Inflammatory macrophage treated with lipopolysaccharide for 4 hours (primary cell): ENCODE measurements at places on chromosomes 16 and 17.
A peak's percentile ranks its signal among the peaks of the same experiment; 100 is the strongest.

GRCh38 chr17:7219812-7220592 lies at the start of the genes ACADVL and DLG4:
Gene ACADVL (plus strand): TSS chr17:7219938. CDS start chr17:7219985, 47 bp downstream.
Gene DLG4 (minus strand): TSS chr17:7219836.
- DNase-seq, result peak; percentile 86

DNA sequence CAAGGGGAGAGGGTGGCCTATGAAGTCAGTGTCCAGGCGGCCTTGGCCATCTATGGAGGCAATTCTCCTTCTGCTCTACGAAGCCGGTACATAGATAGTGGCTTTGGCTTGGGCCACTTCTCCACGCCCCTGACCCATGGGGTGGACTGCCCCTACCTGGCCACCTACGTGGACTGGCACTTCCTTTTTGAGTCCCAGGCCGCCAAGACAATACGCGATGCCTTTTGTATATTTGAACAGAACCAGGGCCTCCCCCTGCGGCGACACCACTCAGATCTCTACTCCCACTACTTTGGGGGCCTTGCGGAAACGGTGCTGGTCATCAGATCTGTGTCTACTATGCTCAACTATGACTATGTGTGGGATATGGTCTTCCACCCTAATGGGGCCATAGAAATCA lies 17.3 kb downstream of the AOC3 start:
- DNase-seq, result no peak

DNA sequence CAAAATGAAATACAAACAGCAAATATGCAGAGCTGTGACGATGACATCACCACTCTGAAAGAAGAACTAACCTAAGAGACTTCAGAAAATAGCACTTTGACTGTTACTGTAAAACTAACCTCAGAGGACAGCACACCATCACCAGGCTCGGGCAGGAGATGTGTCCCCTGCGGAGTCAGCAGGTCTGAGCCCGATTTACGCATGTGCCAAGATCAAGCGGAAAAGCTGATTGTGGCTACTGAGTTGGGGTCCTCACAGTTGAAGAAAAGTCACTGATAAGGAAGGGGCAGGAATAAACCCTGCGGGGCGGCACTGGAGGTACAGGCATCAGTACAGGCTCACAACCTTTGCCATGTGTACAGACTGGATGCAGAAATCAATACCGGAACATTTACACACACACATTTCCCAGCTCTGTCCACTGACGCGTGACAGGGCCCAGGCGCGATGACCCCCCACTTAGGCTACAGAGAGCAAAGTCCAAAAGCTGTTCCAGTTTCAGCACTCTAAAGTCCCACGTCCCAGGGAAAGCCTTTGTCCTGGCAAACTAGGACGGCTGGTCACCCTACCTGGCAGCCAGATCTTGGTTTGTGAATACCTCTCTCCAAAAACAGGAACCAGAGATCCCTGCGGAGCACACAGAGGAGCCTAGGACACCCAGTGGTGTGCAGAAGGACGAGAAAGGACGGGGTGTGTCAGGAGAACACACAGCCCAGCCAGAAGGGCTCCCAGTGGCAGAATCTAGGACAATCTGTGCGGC lies 21.5 kb downstream of the TRAP1 start:
- DNase-seq, result peak; percentile 48

DNA sequence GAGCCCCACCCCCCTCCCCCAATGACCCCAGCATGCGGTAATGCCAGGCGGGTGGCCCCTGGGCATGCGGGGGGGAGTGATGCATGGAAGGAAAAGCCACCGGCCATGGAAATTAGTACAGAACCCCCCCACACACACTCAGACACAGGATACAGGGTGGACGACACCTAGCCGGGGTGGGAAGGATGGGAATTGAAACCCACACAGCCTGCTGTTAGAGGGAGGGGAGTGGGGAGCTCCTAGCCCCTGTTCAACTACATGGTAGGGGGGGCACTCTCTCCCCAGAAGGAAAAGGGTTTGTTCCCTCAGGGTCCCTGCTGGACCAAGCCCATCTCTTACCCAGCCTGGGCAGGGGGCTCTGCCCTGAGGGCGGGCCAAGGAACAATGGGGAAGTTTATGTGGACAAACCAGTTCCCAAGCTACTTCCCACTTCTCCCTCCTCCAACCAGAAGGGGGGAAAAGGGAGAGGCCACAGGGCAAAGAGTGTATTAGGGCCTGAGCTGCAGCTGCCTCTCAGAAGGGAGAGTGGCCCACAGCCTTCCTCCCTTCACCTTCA lies 5.2 kb downstream of the TMUB2 start:
- peak; percentile 8 for DNase-seq

GRCh38 chr17:41917679-41918313 lies 955 bp downstream of the ACLY start:
- peak; percentile 7 for DNase-seq

DNA sequence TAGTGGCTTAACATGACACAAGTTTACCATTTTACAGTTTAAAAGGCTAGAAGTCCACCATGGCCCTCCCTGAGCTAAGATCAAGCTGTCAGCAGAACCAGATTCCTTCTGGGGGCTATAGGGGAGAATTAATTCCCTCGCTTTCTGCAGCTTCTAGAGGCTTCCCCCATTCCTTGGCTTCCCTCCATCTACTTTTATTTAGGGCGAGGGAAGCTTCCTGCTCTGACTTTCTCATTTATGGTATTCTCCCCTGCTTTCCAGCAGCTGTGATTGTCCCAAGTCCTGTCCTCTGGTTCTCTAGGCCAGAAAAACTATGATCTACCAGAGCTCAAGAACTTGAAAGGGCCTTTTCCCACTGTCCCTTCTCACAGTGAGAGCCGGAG lies 4.3 kb downstream of the CETP start:
- no peak for DNase-seq

DNA sequence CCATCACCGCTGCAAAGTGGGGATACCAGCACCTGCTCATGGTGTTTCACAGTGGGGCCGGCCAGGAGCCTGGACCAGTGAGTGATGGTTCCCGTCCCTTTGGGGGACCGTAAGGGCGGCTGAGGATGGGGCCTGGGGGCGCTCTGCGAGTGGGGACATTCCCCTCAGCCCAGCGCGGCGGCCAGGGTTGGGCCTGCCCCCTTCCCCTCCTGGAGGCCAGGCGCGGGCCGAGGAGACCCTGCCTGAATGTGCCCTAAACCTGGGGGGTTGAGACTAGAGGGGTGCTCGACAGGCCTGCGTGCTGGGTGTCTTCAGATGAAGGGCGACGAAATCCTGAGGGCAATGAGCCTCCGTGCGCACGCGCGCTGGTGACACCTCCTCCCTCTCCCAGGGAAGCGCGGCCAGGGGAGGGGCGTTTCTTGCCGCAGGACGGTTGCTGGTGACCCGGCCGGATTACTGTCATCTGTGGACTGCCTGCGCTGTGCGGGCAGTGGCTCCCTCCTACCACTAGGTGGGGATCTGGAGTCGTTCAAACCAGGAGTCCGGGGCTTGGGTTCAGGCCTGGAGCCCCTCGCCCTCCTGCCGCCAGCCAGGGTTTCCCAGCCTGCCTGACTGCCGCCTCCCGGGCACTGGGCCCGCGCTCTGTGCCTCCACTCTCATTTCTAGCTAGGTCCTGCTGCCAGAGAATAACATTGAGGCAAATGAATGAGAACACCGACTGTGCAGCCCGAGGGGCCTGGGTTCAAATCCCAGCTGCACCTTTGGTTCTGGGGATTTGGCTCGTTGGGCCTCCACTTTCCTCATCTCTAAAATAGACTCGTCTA lies 17.1 kb downstream of the TBX2 start:
- DNase-seq, result peak; percentile 76

DNA sequence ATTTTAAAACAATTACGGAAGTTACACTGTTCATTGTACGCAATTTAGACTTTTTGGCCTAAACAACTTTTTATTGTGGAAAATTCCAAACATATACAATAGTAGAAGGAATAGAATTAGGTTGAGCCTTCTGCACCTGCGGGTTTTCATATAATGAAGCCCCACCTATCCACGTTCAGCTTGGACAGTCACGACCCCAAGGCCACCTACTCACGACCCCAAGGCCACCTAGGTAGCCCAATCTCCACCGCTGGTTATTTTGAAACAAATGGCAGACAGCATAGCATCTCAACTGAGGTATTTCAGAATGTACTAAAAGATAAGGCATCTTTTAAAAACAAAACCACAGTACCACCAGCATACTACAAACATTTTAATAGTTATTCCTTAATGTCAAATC lies 631 bp downstream of the NLRC5 start:
- no peak for DNase-seq

DNA sequence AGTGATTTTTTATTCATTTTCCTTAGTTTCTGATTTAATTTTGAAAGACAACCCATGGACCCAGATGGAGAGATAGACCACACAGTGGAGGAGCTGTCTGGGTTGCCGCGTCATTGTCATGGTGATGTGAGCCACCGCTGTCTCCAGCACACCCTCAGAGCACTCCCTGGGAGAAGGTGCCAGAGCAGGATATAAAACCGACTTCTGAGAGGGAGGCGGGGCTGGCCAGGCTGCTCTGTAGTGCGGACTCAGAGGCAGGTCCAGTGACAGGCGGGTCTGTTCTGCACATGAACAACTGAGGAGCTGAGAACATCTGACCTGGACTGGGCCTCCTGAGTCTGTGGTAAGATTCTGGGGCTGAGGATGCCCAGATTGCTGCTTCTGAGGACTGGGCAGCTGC lies 216.3 kb upstream of the NLRP1 start:
- no peak for DNase-seq

DNA sequence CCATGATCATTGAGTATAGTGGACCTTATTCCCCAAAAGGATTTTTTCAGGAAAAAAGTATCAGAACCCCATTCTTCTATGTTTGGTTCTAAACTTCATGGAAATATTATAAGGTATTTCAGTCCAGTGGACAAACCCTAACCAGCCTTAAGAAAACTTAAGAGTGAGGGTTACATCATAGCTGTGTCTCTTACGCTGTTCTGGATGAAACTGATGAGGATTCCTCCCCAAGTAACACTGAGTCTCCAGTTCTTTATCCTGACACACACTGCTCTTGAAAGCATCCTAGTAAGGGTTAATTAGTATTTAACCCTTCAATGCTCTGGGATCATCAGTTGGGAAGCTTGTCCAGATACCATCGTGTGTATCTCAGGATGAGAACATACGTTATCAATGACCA lies 5.0 kb downstream of the LYRM1 start:
- peak; percentile 50 for DNase-seq

DNA sequence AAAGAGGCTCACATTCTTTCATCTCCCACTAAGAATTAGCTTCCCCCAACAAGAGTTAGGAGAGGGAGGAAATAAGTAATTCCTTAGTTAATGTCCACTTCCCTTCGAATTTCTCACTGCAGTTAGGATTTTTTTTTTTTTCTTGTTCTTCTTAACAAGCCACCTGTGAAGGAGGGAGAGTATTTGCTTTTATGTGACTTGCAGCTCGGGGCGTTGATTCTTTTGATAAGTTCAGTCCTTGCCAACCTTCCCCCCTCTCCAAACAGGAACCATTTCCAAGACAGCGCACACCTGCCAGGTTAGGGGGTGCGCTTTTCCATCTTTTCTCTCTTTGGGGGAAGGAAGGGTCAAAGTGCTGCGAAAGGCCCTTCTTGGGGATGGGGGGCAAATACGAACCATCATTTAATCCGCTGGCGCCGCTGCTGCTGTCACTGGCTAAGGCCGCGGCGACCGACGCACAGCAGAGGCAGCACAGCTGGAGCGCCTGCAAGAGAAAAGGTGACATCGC lies 758 bp downstream of the ADAMTS18 start:
- no peak for DNase-seq

- DNase-seq, result no peak
These were observed 128.5 kb upstream of the HS3ST2 start for GRCh38 chr16:22685459-22685830.

DNA sequence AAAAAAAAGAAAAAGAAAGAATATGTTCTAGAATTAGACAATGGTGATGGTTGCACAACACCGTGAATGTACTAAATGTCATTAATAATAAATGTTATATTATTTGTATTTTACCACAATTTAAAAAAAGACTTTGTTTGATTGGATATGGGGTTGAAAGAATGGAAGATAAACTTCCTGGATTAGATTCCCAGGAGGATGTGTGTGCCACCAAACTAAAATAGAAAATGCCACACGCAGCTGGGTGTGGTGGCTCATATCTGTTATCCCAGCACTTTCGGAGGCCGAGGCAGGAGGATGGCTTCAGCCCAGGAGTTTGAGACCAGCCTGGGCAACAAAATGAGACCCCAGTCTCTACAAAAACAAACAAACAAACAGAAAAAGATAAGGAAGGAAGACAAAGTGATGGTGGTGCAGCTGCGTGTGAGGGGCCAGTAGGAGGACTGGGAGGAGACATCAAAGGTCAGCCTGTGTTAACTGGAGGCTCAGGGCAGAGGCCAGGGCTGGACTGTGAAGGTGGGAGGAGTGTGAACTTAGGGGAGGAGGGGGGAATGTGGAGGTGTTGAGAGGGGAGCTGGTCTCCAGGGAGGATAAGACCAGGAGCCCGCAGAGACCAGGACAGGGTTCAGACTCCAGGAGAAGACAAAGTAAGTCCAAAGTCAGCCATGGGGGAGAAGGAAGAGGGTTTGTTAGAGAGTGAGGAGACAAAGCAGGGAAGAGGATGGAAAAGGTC lies 4.1 kb downstream of the PECAM1 start:
- no peak for DNase-seq

DNA sequence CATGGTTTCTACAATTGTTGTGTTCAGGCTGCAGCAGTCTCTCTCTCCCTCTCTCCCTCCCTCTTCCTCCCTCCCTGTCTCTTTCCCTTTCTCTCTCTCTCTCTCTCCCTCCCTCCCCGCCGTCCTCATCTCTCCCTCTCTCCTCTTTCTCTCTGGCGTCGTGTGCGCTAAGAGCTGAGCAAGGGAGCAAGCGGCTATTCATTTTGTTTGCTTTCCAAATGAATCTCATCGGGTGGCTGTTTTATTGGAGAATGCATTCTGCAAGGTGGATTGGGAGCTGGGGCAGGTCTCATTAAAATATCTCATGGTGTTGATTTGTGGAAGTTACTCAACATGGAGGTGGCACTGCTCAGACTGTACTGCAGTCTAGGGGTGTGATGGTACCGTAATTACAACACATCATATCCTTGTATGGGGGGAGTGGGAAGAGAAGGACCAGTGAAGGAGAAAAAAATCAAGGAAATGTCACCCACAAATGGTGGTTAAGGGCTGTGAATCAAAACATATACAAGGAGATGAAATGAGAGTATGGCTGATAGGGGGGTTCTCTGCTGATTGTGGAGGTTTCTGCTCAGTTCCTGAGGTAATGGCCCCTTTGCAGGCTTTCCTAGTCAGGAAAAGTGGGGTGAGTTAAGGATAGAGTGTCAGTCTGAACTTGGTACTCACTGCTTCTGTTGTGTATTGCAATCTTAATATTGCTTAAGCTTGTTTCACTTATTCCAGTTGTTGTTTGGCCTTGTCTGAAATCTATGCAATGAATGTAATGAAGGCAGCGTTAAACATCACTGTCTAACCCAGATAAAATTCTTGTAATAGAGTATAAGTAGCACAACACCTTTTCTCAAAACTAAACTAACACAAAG lies 2.7 kb downstream of the MSL1 start:
- DNase-seq, result no peak
